Activated naive CD4-positive, alpha-beta T cell treated with Interleukin-2 at 50 U/mL for 16 hours (primary cell): ENCODE measurements at places on chromosomes 7 and 10.

DNA sequence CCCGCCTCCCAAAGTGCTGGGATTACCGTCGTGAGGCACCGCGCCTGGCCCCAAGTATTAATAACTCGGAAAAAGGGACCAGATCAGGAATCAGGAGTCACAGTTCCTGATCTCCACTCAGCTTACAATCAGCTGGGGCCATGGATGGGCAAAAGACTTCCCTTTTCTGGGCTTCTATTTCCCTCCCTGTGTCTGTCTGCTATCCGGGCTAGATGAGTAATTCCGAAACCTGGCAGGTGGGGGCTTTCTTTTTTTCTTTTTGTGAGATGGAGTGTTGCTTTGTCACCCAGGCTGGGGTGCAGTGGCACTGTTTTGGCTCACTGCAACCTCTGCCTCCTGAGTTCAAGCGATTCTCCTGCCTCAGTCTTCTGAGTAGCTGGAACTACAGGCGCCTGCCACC lies 11.6 kb downstream of the RPS24 start:
- peak; percentile 33 for DNase-seq

DNA sequence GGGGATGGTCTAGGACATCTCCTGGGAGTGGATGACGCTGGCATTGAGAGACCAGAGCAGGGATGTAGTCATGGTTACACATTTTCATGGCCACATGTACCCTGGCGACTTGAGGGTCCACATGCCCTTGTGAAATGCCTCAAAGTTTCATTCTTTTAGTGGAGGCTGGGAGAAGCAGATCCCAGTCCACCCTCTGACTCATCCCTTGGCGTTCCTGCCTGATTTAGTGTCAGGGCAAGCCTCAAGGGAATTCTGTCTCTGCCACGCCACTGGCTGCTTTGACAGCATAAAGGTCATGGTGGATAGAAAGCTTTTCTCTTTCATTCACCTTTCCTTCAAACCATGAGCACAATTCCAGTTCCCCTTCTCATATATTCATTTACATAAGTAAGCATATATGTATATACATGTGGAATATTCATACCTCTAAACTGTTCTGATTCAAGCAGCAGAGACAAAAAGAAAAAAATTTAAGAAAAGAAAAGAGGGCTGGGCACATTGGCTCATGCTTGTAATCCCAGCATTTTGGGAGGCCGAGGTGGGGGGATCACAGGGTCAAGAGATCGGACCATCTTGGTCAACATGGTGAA lies 21.8 kb upstream of the KIF5B start:
- DNase-seq: no peak

DNA sequence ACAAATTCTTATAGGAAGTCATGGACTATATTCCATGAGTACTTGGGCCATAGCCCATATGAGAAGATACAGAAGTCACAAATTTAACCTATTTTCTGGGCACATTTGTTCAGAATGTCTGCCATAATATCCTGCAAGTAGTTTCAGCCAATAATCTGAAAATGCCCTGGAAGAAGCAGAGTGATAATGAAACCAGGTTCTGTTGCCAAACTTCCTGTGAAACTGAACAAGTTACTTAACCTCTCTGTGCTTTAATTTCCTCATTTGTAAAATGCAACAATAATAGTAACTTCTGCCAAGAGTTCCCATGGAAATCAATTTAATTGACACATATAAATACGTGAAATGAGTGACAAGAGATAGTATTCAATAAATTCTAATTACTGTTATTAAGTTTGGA lies 88.8 kb downstream of the SEMA3C start:
- DNase-seq: no peak

DNA sequence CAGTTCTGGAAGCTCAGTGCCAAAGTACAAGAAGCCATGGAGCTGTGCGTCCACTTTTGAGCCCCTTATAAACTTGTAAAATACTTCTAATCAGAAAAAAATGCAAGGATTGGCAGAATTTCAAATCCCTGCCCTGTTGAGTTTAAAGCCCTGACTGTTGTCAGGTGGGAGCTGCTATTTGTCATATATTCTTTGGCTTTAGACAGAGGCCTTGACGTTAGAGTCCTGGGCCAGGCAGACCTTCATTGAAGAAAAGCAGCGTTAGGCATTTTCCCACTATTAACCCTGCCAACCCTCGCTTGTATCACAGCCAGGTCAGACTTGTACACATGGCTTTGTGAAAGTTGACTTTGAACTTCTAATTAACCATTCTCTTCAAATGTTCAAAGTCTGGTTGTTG lies 155.4 kb downstream of the TWIST1 start:
- no peak for DNase-seq

- no peak for DNase-seq
Observed at GRCh38 chr7:1950066-1950451, 280.0 kb downstream of the ELFN1 start.

GRCh38 chr10:101053516-101053915 lies 8.3 kb upstream of the KAZALD1 start:
- DNase-seq: no peak

DNA sequence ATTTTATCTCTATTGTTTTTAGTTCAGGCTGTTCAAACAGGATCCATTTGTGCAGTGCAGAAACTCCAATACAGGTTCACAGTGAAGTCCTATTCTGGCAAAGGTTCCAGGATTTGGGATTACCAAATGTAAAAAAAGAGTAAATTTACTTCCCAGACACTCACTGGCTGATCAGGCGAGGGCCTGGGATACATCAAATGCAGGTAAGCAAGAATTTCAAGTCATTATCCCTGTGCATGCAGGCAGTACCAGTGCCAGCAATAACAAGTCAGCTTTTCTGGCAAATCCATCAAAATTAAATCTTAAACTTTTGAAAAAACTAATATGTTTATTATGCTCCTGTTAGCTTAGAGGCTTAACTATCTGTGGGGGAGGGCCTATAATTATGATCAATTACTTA lies 6.3 kb downstream of the CDK6 start:
- DNase-seq: no peak
